Common myeloid progenitor, CD34-positive (primary cell): ENCODE measurements at places on chromosomes 7 and 10.
A peak's percentile ranks its signal among the peaks of the same experiment; 100 is the strongest.

- no peak for DNase-seq
Observed at GRCh38 chr7:155732286-155732685, 80.0 kb downstream of the SHH start.

- DNase-seq, result peak; percentile 30
Observed at GRCh38 chr10:127135844-127136577, 60.4 kb downstream of the INSYN2A start.

DNA sequence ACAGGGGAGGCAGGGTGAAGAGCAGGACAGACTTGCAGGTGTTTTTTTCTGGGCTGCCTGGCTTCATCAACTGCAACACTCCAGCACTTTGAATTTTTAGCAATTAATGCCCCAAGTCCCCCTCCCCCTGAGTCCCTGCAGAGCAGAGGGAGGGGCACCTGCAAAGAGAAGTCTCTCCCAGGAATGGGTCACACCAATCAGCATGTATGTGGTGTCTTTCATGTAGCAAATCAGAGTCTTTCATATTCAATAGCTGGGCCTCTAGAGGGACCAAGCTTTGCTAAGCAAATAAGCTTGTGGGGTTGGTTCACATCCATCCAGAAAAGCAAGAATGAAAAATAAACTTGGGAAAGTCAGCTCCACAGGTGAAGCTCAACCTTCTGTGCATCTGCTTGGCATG is 90.7 kb downstream of the PARP12 start:
- no peak for DNase-seq

DNA sequence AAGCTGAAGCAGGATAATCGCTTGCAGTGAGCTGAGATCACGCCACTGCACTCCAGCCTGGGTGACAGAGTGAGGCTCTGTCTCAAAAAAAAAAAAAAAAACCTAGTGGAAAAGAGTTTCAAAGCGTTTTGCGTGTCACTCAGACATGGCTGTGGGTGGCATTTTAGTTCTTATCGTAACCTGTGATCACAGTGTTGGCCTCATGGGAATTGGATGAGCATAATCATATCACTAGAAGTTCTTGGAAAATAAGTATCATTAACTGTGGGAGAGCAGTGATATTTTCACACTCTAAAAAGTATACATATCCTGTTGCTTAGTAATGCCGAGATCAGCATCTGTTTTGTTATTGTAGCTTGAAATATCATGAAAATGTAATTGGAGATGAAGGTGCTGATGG is 92.6 kb downstream of the CREM start:
- DNase-seq, result no peak

- no peak for DNase-seq
Observed at GRCh38 chr7:28016297-28016696, 164.3 kb downstream of the JAZF1 start.

DNA sequence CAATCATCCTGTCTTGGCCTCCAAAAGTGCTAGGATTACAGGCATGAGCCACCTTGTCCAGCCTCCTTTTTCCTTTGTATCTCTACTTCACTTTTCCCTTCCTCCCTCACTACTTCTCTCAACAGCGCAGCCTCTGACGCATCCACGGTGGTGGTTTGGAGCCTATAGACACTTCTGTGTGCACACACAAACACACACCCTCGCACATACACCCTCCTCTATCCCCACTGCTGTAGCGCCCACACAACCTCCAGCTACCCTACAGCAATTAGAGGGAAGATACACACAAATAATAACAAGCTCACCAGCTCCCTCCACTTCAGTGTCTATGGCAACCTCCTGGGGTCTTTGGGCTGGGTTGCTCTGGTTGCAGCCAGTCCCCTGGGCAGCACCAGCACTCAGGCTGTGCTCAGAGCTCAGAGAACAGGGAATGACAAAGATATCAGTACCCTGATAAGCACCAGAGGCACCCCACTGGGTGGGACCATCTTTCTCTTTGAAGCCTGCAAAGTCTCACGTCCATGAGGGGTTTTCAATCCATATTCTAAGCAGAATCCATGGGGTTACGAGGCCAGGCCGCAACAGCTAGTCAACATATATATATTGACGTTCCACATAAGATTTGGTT is 3.3 kb upstream of the CAMK2G start:
- no peak for DNase-seq
